ENCODE measurements at places on chromosomes 4 and X. TPM values are rescaled to one million over a fixed set of nuclear protein-coding genes. Genes with fewer than 3 reads are reported as not detected.

The AR gene
- 2.1 TPM for total RNA-seq

The RHOXF2B gene
- not detected for total RNA-seq

The SLIT2 gene
- total RNA-seq: 34.0 TPM

The SUPT20HL2 gene
- not detected for total RNA-seq

The FGG gene
- not detected for total RNA-seq

The GPM6B gene
- total RNA-seq: not detected

All from smooth muscle cell of the umbilical artery (primary cell).